ENCODE measurements at places on chromosomes 2 and 18.

GRCh38 chr18:7619676-7620075 lies 52.6 kb downstream of the PTPRM start:
- no peak for DNase-seq

GRCh38 chr18:50143294-50143693 lies 51.7 kb downstream of the MYO5B start:
- DNase-seq: no peak

DNA sequence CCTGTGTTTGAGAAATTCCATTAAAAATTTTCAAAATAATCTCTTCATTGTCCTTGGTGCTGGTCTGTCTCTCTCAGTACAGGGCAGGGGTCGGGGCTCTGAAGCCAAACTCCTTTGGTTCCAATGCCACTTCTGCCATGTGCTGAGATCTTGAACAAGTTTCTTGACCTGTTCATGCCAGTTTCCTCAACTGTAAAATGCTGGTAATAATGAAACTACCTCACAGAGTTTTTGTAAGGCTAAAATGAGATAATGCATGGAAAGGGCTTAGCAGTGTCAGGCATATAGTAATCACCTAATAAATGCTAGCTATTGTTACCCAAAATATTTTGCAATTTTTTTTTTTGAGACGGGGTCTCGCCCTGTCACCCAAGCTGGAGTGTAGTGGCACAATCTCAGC lies 16.9 kb upstream of the MREG start:
- no peak for DNase-seq

DNA sequence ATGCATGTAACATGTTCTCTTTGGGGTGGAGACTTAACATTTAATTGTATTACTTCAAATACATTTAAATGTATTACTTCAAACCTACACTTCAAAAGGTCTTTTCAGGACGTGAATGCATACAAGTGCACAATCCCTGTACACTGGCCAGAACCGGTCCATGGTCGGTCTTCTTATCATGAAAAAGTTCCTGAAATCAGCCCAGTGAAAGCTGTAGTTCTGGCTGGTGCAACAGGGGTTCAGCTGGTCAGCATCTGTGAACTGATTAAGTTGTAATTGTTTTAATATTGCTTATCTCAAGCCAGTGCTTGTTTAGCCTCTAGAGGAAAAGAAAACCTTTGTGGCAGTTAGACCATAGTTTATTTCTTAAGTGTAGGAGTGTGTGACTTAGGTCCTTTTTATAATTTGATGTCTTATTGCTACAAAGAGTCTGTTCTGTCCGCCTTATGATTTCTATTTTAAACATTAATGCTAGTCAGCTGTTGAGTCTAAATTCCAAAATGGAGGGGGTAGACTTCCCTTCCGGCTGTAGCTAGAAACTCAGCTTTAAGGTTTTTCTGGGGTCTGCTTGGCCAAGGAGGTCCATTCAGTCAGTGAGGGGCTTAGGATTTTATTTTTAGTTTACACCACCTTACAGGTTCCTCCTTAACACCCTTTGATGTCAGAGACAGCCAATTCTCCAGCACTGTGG lies 768 bp upstream of the CYBRD1 start:
- no peak for DNase-seq
